ENCODE measurements at places on chromosomes 4 and X.

DNA sequence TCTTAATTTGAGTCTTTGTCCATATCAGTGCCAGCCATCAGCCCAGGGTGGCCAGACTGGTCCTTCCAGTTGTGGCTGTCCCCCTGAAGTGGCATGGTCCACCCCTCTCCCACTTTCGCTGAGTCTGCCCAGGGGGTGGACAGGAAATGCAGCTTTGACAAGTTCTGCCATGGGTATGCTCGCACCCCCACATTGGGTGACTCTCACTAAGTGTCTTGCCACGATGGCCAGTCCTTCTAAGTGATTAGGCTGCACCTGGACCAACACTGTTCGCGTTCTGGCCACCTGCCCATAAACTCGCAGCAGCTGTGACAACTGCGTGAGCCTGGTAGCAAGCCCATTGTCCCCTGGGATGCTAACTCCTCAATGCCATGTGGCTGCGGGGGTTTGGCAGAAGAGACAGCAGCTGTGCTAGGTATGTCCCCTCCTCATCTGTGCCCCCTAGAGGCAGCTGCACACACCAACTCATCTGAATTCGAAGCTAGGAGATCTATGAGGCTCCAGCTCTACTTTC lies 10.0 kb upstream of the LNX1 start:
- DNase-seq = no peak

GRCh38 chrX:138874271-138874935 lies 162.9 kb upstream of the FGF13 start:
- no peak for DNase-seq

DNA sequence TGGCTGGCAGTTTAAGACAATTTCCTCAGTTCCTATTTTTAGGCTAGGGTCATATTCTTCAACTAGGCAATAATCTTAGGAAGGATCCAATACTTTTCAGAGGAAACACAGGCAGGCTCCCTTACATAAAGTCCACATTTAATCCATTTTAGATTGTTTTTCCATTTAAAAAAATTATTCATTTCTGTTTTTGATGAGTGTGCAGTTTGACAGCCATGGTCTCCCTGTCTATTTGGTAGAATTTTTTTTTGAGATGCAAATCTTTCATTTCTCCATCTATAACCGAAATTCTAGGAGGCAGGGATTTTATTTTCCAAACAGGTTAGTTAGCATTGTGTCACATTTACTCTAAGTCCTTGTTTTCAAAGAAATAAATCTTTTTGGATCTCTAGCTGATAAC lies 326.8 kb downstream of the PPP4R3C start:
- no peak for DNase-seq

GRCh38 chr4:84279678-84280077 lies 219.4 kb downstream of the NKX6-1 start:
- no peak for DNase-seq

DNA sequence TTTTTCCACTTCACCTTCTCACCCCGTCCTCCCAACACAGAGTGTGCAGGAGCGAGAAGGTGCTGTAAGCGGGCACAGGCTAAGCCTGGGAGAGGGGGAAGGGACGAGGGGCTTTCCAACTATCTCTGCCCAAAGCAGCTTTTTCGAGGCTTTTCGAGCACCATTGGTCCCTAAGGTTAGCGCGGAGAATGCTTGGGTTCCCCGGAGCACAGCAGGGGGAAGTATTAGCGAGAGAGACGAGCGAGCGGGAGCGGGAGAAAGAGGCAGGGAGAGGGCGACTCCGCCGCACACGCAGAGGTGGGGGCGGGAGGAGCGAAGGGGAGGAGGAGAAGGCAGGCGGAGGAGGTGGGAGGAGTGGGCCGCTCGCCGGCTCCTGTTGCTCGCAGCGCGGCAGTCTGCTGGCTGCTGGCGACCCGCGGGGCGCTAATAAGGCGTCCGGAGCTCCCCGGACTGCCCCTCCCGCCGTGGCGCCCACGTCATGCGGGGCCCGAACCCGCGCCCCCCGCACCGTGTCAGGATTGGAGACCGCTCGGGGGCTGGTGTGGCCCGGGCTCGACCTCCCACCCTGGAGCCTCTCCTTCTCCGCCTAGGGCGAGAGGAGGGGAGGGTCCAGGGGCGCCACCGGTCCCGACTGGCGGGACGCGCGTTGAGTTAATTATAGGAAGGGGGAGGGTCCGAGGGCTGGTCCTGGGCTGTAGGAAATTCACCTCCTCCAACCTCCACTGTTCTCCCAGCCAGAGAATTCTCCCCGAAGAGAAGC lies at the start of gene ADAMTS3:
Gene ADAMTS3 (minus strand): TSS at position 263 of the 760 bp plus-strand sequence. CDS start 459 bp downstream, outside the sequence.
- no peak for DNase-seq

GRCh38 chr4:19486400-19486799 lies 765.3 kb upstream of the SLIT2 start:
- DNase-seq = no peak

GRCh38 chr4:136319789-136320464 lies 1212.4 kb downstream of the PCDH18 start:
- DNase-seq = no peak

DNA sequence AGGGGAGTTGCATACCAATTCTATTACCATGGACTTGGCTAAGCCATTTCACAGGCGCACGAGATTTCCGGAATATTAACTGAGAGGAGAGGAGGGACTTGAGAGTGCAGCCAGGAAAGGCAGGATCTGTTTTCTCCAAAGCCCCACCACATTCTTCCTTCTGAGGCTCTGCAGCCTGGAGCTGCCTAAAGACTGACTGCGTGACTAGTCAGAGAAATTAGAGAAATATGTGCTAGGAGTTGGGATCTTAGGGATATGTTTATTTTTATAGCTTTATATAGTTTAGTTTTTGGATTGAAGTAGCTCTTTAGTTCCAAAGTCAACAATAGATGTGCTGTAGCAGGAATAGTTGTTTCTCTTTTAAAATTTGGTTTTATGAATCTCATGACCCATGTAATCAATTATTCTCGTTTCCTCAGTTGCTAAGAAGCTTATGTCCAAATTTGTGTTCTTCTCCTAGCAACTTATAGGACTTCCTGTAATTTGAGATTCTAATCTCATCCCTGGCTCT lies 300.1 kb upstream of the DDX53 start:
- no peak for DNase-seq

DNA sequence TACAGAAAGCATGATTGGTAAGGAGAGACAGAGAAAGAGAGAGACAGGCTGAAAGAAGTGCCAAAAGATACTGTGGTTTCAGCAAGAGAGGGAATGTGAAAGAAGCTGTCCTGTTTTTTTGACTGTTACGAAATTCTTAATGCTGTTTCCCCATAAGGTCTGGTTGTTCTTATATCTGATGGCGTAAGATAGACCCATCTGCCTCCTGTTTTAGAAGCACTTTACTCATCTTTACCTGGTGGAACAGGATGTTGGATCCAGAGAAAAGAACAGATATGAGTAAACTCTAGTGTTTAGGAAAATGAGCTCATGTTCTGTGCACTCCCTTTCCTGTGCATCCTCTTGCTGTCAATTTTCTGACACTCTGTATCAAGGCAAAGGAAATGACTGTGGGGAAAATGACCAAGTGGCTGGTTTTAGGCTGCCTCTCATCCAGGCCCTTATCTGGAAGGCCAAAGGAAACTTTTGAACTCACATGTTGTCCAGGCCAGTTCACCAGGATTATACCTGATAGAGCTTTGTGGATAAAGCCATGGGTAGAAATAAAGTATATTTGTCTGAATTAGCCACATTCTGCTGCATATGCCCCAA lies 311.7 kb upstream of the HTR2C start:
- no peak for DNase-seq

- no peak for DNase-seq
Measured at GRCh38 chr4:1040344-1041146, 29.1 kb downstream of the FGFRL1 start.

- DNase-seq = no peak
Measured at GRCh38 chrX:79162076-79162475, 17.6 kb downstream of the GPR174 start.

- DNase-seq = no peak
Measured at GRCh38 chr4:445410-445809, 53.5 kb downstream of the ZNF721 start.

GRCh38 chr4:57320217-57320616 lies 210.0 kb upstream of the IGFBP7 start:
- DNase-seq = no peak

GRCh38 chr4:77028246-77028645 lies 47.5 kb downstream of the CCNI start:
- no peak for DNase-seq

- DNase-seq = no peak
Measured at GRCh38 chrX:139890991-139891700, 41.7 kb downstream of the ATP11C start.

- DNase-seq = no peak
Measured at GRCh38 chr4:987624-988513, 1.0 kb downstream of the IDUA start.
